ENCODE measurements at places on chromosomes 2 and 18.
A peak's percentile ranks its signal among the peaks of the same experiment; 100 is the strongest.

DNA sequence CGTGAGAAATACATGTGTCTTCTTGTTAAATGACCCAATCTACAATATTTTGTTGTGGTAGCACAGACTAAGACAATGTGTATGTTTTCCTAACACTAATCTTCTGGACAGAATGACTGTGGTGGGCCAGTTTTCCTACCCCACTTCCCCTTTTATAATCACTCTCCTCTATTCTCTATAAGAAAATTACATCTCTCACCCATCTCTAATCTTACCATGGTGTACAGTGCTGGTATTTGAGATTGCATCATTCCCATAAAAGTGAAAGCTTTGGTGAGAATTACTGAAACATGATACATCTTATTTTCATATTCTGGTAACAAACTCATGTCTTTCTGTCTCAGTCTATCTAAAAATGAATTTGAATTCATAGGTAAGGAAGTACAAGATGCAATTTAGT is 40.5 kb downstream of the CAVIN2 start:
- DNase-seq = no peak

GRCh38 chr2:128520340-128520739 is 201.7 kb upstream of the HS6ST1 start:
- DNase-seq = no peak

DNA sequence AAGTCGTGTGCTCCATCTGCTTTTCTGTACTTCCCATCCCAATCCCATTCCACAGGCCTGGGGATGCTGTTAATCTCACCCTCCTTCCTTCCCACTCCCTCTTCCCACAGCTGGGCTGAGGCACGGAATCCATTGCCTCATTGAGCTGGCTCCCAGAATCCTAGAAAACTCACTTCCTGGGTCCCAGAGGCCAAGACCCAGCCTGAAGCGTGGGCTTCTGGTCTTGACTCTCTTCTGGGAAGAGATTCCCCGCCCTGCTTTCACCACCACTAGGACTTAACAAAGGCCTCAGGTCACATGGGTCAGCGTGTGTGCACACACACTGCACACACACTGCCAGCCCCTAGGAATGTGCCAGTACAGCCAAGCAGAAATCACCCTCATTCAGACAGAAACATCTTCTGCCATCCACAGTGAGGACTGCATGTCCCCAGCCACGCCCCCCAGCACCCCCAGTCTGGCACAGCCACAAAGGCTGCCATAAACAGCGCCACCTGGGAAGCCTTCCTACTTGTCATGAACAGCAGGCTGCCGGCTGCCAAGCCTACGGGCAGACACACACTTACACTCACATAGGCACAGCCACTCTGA is 165.8 kb downstream of the TNS1 start:
- no peak for DNase-seq

- DNase-seq = no peak
Observed at GRCh38 chr2:71950256-71951082, 197.2 kb downstream of the CYP26B1 start.

- DNase-seq = no peak
Observed at GRCh38 chr2:236588932-236589592, 19.4 kb downstream of the ACKR3 start.

DNA sequence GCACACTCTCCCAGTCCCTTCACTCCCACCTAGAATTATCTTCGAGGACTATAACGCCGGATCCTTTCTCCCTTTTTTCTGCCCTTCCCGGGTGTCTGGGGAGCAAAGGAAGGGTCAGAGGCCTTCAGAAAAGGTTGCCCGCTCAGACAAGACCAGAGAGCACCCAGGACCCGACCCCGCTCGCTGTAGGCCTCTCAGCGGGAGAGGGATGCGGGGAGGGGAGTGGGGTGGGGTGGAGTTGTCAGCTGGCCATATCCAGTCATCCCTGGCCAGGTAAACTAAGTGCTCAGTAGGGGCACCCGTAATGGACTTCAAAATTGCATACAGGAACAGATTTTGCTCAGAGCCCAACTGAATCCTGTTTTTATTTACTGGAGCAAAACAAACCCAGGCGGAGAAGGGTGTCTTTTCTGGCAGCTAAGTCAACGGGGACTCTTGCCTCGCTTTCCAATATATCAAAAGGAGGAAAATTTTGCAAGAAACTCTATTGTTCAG is 65.0 kb downstream of the NOL4 start:
- DNase-seq = peak; percentile 71

GRCh38 chr2:187397886-187398285 is 50.2 kb downstream of the CALCRL start:
- no peak for DNase-seq

DNA sequence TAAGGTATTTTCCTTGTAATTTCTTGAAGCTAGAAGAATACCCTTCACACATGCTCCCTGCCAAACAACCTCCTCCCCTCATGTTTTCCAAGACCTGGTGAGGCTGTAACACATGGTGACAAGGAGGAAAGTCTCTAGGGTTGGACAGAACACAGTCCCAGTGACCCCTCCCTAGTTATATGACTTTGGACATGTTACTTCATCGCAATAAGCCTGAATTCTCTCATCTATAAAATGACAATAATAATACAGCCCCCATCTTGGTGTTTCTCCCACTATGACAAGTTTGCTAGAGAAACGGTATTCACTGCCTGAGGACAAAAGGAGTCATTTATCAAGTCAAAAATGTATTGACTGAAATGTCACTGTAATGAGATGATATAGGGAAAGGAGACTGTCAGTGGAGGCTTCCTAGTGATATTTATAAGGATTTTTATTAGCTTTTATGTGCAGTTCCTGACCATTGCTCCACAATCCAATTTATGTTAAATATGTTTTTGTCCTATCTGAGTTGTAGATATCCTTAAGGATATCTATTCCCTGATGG is 464.4 kb downstream of the SUCLG1 start:
- DNase-seq = no peak

GRCh38 chr2:142020368-142020767 is 110.4 kb downstream of the LRP1B start:
- DNase-seq = no peak

GRCh38 chr2:85582492-85582891 is 1.7 kb upstream of the VAMP5 start:
- no peak for DNase-seq

DNA sequence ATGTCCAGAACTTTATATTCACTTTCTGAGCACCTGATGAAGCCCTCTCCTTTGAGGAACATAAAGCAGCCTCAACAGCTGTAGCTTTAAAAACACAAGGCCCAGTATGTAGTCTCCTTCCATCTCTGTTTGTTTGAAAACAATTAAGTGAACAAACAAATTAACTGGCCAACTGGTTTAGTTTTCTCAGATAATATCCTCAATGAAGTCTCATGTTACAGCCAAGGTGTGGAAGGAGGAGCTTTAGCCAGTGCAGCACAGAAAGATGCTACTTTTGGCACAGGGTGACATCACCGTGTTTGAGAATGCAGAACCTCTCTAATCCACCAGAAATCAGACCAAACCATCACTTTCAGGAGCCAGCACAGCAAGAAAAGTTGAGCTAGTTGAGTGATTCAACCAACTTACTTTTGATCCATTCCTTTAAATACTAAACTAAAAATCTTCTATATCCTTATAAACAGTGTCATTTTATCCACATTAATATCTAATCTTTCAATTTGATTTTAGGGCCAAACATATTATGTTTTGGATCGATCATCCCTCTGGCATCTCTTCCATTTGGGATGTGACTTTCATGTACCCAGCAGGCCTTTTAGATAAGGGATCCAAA is 488.7 kb downstream of the ARHGAP15 start:
- no peak for DNase-seq

DNA sequence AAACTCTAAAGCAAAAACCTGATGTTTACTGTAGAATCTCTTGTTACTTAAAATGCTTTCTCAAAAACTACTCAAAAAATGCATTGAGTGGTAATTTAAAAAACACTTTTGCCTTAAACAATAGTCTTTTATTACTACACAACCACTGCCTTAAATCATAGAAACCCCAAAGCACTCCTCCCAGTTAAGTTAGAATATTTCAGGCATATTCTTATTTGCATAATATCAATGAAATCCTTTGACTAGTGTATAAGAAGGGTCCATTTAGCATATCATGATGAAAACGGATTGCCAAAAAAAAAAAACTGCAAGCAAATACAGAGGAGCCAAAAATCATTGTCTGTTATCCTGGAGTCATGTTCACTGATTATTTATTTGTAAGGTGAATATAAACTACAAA is 119.2 kb downstream of the PTPRM start:
- no peak for DNase-seq

- DNase-seq = no peak
Observed at GRCh38 chr18:21439431-21439846, 161.1 kb downstream of the ESCO1 start.

- DNase-seq = no peak
Observed at GRCh38 chr2:117917223-117917917, 96.5 kb downstream of the CCDC93 start.

DNA sequence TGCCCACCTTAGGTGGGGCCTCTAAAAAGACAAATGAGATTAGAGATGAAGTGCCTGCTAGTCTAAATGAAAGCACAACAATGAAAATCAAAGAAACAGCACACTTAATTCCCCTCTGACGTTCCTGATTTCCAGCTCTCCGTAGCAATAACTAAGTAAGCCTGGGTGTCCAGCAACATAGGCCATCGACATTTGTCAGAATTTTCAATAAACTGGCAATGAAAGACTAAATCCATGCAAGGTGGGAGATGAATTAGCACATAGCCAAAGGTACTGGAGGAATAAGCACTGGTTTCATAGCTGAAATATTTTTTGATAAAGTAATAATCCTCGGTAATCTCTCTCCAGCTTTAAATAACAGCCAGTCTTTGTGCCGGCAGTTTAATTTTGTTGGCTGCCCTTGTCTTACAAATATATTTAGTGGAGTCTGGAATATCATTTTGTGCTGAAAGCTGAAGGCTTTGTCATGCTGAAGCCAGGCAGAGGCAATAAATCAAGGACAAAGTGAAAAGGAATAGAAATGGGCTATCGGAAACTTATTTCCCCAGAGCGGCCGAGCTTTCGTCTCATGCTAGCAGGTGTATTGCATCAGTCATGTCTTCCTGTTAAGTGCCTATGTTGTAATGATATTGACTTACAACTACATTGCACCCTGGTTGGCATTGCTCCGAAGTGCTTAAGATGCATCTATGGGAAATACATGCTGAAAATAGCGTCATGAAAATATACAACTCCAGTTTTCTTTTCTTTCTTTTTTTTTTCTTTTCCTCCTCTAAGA is 790.1 kb downstream of the CNTNAP5 start:
- no peak for DNase-seq
